MCF 10A (cell line): ENCODE measurements at places on chromosomes 6 and 20.

DNA sequence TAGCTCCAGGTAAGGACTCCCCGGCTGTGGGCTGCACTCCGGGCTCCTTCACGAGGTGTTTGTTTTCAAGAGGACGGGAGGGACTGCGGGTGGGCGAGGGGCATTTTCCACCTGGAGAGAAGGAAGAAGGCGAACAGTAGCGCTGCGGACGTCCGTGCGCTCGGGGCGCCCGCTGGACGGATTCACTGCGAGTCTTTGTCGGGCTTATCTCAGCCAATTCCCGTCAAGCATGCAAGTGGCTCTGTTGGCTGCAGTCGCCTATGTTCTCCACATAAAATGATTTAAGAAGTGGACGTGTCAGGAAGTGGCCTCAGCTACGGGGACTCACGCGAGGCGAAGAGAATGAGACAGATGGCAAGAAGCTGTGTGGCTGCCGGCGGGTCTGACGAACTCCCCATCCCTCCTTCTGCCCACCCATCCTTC is 332 bp downstream of the GRIK2 start:
- peak; percentile 30 for DNase-seq

DNA sequence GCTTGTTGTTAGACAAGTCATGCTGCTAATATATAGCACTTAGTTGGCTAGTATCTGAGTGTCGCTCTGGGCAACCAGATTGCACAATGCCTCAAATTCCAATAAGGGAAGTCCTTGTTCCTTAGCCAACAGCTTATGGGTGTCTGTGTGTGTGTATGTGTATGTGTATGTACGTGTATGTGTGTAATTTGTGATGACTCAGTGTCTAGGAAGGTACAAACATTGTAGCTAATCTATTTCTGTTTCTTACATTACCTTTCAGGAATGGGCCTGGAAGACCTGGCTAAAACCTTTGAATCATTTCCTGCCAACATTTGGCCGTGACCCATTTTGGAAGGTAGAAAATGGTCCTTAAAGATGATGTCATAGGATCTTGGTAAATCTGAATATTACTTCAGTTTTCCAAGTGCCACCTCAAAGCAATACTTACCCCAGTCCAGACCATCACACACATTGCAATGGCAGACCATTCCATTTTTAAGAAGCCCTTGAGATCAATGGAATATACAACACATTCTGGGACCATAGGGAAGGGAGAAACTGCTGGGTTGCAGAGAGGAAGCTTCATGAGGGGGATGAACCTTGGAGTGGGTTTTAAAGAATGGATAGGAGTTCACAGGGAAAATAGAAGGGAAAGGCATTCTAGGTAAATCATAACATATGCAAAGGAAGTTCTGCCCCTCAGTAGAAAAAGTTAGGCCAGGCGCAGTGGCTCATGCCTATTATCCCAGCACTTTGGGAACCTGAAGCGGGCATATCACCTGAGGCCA is 25.1 kb downstream of the NEDD9 start:
- peak; percentile 96 for DNase-seq

DNA sequence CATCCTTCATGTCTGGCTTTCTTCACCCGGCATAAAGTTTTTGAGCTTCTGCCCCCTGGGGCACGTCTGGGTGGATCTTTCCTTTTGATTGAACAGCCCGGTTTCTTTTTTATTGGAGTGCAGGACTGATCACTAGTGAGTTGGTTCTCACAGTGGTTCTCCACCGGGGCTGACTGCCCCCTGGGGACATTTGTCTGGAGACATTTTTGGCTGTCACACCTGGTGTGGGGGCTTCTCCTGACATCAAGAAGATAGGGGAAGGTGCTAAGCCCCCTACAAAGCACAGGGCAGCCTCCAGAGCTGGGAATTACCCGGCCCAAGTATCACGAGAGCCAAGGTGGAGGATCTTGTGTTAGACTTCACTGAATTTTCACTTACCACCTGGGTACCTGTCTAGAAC is 25.7 kb upstream of the IRF4 start:
- DNase-seq = no peak

DNA sequence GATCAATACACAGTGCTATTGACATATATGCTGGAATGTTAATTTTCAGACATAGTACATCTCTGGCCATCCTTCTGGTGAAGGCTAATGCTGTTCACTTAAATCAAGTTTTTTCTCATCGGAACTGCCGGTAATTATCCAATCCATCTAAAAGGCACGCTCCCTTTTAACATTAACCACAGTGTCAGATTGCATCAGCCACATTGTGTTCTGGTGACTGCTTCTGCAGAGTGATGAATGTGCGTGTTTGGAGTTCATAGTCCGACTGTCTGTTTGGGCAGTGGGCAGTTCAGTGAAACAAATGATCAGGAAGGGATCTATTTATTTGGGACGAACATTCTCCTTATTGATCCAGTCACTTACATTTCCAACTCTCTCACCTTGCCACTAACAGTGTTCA is 49.5 kb downstream of the SOBP start:
- DNase-seq = no peak

GRCh38 chr6:134527108-134527787 is 209.3 kb upstream of the SGK1 start:
- no peak for DNase-seq

GRCh38 chr20:1707588-1708449 is 50.2 kb upstream of the SIRPG start:
- DNase-seq = no peak

GRCh38 chr6:160069050-160069454 is 52.6 kb upstream of the SLC22A1 start:
- DNase-seq = no peak

GRCh38 chr6:90976341-90976740 is 389.5 kb upstream of the MAP3K7 start:
- DNase-seq = no peak

- peak; percentile 17 for DNase-seq
Observed at GRCh38 chr6:9168669-9169068, 733.3 kb upstream of the SLC35B3 start.

DNA sequence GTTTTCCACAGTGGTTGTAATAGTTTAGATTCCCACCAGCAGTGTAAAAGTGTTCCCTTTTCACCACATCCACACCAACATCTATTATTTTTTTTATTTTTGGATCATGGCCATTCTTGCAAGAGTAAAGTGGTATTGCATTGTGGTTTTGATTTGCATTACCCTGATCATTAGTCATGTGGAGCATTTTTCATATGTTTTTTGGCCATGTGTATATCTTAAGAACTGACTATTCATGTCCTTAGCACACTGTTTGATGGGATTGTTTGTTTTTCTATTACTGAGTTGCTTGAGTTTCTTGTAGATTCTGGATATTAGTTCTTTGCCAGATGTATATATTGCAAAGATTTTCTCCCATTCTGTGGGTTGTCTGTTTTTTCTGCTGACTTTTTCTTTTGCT is 820.1 kb downstream of the TENT5A start:
- DNase-seq = peak; percentile 2

DNA sequence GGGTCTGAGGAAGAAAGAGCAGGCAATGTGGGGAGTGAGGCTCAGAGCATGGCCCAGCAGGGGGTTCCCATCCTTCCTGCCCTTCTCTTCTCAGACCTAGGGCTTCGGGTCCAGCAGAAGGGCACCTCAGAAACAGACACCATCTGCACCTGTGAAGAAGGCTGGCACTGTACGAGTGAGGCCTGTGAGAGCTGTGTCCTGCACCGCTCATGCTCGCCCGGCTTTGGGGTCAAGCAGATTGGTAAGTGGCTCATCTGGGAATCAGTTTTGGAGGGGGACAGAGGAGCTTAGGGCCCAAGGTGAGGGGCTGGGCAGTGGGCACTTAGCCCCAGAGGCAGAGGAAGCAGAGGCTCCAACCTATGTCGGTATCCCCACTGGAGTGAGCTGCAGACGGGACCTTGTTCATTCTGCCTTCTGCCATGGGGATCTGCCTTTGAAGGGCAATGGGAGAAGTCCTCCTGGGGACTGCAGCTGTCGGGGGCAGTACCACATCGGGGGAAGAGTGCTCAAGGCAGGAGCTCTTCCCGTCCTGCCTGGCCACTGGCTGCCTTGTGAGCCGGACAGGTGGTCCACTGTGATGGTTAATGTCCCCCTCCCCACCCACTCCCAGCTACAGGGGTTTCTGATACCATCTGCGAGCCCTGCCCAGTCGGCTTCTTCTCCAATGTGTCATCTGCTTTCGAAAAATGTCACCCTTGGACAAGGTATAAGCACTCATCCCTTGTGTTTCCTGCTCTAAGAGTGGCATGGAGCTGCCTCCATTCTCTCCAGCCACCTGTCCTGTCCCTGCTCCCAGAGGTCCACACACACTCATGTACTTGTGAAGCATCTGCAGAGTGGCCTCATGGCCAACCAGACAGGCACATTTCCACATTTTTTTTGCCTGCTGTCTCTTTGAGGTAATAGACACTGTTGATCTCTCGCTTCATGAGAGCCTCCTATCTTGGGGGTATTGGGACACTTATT is 4.7 kb downstream of the CD40 start:
- no peak for DNase-seq

- no peak for DNase-seq
Observed at GRCh38 chr6:108535114-108535742, 25.5 kb upstream of the FOXO3 start.

- DNase-seq = peak; percentile 74
Observed at GRCh38 chr6:73388800-73389512, 5.7 kb upstream of the DDX43 start.

DNA sequence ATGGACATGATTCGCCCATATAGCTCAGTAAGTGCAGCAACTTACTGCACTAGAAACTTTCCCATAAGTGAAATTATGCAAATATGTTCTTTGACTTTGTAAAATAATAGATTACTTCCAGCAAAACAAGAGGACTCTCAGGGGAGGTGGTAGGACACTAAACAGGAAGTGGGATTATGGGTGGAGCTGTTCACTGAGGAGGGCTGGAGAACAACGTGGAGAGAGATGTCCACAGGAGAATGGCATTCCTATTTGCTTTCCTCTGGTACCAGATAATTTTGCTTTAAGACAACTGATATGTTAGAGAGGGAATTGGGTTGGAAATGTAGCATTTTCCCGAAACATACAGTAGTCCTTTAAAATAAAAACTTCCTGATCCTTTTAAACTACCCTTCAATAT is 3.7 kb downstream of the TPD52L1 start:
- DNase-seq = no peak
